ENCODE measurements at places on chromosomes 11 and 22.

DNA sequence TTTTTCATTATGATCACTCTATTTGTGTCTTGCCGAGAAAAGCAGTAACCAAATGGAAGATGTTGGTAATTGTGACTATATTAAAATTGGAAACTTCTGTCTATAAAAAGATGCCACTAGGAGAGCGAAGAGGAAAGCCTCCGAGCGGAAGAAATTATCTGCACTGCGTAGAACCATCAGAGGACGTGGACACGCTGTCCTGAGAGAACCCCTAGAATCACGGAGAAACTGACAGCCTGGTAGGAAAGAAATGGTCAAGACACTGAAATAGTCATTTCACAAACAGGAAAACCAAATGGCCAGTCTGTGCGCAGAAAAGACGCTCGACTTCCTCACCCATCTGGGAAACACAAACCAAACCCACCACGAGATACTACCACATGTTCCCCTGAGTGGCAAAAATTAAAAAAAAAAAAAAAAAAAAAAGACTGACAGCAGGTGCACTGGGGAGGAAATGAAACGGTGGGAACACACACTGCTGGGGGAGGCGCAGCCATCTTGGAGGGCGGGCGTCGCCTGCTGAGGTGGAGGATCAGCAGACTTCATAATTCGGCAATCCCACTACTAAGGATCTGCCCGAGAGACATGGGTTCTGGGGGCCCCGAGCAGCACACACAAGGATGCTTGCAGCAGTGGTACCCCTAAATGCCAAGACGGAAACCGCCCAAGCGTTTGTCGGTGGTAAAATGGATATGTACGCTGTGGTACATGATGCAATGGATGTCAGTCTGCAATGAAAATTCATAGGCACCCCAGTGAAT lies 21.3 kb downstream of the IFITM10 start:
- no peak for DNase-seq

DNA sequence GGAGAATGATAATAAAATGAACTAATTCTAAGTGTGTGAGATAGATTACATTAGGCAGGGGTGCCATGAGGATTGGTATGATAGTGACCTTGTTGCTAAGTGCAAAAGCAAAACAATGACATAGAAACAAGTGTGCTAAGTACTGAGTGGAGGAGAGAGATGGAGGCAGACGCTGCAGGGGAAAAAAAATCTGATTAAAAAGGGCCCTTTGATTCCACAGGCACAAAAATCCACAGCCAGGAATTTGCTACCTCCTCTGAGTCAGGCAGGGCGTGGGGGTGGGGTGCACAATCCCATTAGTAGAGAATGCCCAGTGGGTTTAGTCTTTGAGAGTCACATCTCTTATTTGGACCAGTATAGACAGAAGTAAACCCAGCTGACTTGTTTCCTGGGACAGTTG lies at the start of gene CNTF:
Gene CNTF, plus strand, starts transcription at position 322 of the 400 bp plus-strand sequence. CDS start 88 bp downstream, outside the sequence.
- peak; percentile 12 for DNase-seq

DNA sequence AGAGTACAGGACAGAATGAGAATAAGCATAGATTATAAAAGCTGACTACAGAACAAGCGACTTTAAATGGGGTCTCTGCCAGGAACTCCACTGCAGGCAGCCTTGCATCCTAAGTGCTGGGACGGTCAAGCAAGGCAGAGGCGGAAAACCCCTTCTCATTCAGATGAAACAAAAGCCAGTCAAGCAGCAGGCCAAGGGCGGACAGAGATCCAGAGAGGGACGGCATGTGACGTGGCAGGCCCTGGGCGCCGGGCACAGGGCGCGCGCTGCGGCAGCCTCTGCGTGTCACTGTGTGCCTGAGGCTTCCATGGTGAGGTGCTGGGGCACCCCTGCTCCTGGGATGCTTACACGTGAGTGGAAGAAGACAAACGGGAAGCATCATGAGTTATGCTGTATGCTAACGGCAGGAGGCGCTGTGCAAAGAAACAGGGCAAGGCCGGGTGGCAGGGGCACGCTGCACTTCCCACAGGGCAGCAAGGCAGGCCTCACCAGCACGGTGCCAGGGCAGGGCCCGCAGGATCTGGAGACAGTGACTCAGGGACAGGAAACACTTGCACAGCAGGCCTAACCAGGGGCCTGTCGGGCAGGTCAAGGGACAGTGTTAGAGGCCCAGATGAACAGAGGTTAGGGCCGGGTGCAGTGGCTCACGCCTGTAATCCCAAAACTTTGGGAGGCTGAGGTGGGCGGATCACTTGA lies 6.2 kb downstream of the TOLLIP start:
- peak; percentile 5 for DNase-seq

DNA sequence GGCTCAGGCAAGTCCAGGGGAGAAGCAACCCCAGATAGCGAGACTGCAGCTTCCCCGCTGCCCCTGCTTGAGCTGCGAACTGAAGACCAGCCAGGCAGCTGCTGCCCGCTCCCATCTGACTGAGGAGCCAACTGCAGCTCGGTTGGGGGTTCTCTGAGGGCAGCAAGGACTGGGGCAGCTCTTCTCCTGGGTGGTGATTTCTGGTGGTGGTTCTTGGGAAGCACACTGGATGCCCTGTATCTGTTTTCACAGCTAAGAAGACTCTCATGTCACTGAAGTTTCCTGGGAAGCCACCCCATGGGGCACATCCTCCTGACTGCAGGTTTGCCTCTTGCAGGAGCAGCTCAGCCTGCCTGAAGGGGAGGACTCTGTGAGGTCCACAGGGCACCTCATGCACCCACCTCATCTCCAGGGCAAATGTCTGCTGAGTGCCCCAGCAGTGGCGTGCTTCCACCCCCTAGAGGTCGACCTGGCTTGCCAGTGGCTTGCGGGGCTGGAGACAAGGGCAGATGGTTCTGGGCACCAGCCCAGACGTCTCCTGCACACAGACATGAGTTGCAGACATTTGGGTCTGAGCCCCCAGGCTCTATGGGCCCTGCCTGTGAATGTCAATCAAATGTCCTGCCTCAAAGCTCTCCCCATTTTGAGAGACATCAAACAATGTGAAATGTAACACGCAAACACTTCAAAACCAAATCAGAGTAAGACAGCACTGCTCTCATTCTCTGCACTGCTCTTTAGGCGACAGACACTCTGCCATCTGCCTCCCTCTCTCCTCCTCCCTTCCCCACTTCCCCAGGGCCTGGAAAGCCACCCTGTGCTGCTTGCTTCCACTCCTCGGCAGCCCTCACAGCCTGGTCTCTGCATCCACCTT lies 800.9 kb downstream of the BRD1 start:
- DNase-seq: no peak

DNA sequence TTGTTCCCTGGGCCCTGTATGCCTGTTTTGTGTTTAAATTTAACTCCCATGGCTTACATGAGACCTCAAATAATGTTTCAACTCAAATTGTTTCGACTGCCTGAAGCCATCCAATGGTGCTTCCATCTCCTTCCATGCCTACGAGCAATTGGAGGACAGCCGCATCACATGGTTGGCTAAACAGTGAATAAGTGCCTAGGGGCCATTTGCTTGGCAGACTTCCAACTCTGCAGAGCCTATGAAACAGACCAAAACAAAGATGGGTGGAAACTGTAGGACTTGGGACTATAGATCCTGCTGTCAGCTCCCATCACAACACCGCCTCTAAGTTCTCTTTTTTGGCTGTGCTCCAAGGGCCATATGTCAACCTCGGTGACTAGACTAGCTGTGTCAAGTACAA lies 84.1 kb downstream of the PARVA start:
- DNase-seq: no peak

DNA sequence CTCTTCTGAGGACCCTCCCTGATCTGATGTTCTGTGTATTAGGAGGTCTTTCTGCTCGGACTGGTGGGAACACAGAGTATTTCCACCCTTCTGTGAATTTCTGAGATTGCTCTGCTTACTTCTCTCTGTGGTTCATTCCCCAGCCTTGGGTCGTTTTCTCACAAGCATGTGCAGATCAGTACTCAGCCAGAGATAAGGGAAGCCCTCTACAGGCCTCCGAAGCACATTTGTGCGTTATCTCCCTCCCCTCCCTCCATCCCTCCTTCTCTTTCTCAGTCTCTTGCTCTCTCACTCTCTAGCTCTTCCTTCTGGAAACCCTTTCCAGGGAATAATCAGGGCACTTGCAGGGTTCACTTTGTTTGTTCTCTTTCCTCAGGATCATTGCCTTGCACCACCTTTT lies 35.2 kb upstream of the TUB start:
- DNase-seq: no peak
